ENCODE measurements at places on chromosomes 16 and 17.

DNA sequence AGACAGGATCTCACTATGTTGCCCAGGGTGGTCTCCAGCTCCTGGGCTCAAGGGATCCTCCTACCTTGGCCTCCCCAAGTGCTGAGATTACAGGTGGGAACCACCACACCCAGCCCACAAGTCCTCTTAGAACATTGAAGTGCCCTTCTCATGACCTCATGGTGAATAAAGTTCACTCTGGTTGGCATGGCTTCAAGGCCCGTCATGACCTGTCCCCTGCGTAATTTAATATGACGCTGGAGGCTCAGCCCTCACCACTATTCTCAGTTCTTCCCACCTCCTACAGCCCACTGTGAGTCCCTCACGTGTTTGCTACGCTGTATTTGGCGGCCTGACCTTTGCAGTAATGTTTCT lies 1.9 kb downstream of the ENDOV start:
- DNase-seq = no peak

- no peak for DNase-seq
Observed at GRCh38 chr16:11051879-11052808, 107.8 kb downstream of the CLEC16A start.

DNA sequence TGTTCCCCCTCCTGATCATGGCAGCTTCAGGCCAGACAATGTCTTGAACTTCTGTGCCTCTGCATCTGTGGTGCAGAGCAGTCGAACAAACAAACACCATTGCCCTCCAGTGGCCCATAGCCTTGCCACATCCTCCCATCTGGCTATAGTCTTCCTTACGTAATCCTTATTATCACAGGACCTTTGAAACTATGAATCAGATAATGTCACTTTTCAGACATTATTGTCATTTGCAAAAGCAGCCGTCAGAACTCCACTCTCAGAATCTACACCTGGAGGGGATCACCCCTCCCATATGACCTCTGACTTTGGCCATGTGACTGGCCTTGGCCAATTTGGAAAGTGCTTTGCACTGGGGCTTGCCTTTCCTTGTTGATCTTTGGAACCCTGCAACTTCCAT lies 387.3 kb downstream of the MAF start:
- no peak for DNase-seq

DNA sequence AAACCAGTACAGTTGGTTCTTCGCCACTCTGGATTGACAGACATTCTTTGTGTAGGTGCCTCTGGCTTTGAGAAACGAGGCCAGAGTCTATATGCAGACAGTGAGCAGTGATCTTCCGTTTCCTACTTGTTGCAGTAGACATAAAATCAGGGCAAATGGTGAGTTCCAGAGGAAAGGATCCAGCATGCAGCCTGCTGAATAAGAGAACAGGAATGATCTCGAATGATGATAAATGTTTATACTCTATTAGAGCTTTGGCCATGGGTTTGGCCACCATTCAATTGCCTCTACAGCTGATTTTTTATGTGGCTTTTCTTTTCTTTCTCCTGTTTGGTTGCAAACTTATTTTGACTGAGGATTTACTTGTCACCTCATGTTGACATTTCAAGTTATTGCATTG lies 286.7 kb downstream of the IRX3 start:
- no peak for DNase-seq

DNA sequence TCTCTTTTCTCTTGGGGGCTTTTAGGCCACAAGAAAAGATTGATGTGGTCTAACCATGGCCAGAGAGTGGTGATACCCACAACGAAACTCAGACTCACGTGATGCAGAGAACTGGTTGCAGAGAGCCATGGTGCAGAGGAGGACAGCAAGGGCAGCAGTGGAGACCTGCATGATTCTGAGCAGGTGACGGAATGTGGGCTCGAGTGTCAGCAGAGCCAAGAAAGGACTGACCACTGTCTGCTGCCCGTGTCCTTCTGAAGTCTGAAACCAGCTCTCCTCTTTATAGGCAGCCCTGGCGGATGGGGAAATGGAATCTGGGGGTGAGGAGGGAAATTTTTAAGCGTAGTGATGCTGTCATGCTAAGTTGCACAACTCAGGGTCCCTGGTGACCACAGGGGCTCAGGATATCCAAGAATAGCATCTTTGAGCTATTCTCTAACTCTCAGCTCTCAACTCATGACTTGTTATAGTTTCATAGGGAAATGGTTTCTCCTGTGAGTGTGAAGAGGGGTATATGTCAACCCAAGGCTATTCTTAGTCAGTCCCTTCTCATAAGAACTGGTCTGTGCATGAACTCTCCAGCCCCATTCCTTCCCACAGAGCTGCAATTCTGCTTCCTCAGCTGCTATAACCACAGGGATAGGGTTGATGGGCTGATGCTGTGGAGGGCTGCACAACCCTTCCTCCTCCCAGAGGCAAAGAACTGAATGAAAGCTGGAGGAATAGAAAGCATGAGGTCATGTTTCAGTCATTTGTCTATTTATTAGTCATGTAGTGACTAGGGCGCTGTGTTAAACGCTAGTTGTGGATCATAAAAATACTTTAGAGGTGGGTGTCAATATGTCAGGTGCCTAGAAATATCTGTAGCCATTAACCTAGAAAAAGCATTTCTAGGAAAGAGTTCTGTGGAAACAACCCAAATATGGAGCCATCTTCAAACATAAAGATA lies at the start of gene CCL3:
Gene CCL3, minus strand, starts transcription at position 256 of the 949 bp plus-strand sequence. Its CDS starts 85 bp downstream, at position 171.
- peak; percentile 59 for DNase-seq

Data from T-helper 1 cell (primary cell).